ENCODE measurements at places on chromosomes 3 and 15.
A peak's percentile ranks its signal among the peaks of the same experiment; 100 is the strongest.

- no peak for DNase-seq
Measured at GRCh38 chr15:52243286-52243685, 52.1 kb upstream of the GNB5 start.

GRCh38 chr3:110791995-110792686, 279.5 kb upstream of the NECTIN3 start:
- no peak for DNase-seq

DNA sequence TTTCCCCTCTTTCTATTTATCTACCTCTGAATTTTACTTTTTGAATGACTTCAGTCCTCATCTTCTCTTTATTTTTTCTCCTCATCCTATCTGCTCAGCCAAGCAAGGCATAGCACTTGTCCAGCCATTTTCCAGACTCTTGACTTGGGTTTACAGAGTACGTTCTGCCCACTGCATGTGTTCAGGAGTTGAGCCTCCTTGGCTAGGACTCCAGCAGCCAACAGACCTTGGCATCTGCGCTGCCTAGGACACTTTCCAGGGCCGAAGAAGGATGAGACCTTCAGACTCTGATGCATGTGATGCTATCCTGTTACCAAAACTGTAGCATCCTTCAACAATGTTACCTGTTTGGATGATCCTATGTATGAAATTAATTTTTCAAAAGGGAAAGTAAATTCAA, 59.7 kb downstream of the HES1 start:
- no peak for DNase-seq

- DNase-seq, result peak; percentile 48
Measured at GRCh38 chr15:80991421-80991820, 1.8 kb upstream of the MESD start.

GRCh38 chr15:90412356-90413194, 24.5 kb downstream of the IQGAP1 start:
- DNase-seq, result no peak

- DNase-seq, result no peak
Measured at GRCh38 chr3:14369675-14370669, 32.4 kb upstream of the SLC6A6 start.

DNA sequence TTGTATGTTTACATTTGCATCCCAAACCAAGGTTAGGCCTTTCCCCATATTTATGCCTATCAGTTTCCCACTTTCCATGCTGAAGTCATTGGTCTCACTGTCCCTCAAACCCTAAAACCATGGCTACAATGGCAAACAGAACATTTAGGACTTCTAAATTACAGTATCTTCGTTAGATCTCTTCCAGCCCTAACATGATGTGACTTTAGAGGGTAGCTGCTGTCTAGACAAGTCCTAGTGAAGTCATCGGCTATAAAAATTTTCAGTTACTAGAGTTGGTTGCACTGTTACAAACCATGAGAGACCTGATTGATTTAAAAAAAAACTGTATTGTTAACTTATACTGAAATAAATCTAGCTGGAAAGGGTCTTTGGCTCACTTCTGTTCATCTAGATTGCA, 54.6 kb downstream of the TM4SF4 start:
- no peak for DNase-seq

- no peak for DNase-seq
Measured at GRCh38 chr3:110750201-110750600, 321.4 kb upstream of the NECTIN3 start.

GRCh38 chr15:94225616-94226015, 5.7 kb upstream of the MCTP2 start:
- DNase-seq, result no peak

GRCh38 chr15:31023841-31024240, 32.4 kb upstream of the MTMR10 start:
- DNase-seq, result no peak

- no peak for DNase-seq
Measured at GRCh38 chr15:39685999-39686613, 96.5 kb downstream of the FSIP1 start.

DNA sequence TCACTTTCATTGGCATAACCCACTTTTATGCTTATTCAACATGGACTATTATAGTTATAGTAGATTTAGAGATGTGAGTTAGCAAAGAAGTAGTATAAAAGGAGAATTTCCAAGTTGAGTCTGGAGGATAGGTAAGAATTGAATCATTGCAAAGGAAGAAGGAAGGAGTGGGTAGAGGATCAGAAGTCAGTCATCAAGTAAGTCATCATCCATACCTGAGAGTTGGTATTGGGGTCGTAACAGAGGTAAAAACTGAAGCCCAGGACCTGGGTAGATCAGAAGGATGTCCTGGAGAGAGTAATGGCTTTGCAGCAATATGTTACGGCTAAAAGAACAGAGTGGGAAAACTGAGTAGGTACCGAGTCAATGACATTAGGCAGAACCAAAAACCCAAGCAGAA, 265.7 kb downstream of the SUCLG2 start:
- no peak for DNase-seq

DNA sequence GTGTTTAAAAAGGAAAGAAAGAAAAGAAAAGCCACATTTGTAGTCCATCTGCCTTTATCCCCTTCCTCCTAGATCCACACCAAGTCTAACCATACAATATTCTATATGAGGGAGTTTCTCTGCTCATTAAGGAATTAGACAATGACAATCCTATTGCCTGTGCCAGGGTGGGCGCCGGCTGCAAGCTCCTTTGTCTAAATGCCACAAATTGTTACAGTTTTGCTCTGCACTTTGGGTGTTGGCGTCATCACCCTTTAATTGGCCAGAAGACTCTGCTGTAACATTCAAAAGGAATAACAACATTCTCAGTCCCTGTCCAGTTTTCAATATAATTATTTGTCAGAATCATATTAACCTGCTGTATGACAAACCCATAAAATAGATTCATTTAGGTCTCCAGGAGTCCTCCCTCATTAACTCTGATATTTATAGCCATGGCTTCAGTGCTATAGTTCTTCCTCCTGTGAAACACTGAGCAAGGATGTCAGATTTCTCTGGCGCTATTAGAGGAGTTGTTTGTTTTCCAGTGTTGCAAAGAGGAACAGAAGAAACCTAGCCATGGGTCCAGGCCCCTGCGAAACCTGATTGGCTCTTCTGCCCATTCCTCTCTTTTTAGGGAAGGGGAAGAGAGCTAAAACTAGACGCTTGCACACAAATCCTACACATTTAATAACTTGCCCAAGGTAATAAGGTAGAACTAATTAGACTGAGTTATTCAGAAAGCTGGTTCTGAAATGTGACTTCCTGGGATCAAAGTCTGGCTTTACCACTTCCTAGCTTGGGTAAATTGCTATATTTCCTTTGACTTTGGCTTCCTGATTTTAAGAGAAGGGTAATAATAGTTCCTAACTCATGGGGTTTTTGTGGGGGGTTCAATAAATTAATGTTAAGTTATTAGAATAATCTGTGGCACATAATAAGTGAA, 112.4 kb downstream of the CD47 start:
- DNase-seq, result no peak
